ENCODE measurements at places on chromosomes 16 and 17. TPM values are rescaled to one million over a fixed set of nuclear protein-coding genes. Genes with fewer than 3 reads are reported as not detected.

The CTF1 gene
- total RNA-seq, result 2.0 TPM

The FZD2 gene
- not detected for total RNA-seq

DNA sequence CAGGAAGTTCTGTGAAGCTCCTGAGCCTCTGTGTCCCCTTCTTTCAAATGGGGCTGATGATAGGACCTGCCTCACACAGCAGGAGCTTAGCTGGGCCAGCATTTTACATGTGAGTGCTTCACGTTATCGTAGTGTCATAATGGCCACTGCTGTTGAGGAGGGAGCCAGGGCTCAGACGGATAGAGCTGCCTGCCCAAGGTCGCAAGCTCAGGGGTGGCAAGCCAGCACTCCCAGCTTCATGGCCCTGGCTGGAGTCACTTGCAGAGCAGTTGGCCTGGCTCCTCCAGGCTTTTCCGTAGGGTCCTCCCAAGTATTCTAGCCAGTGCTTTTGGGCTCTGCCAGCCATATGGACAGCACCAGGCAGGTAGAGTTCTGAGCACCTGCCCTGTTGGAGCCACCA lies 115.1 kb downstream of the SOCS1 start:
- H3K4me3 ChIP-seq, result no peak overlapping the region
- no peak overlapping the region for H3K27ac ChIP-seq
- H3K27me3 ChIP-seq, result no peaks in the 10 kb centered on the region
- no peaks in the 10 kb centered on the region for H3K4me1 ChIP-seq

GRCh38 chr16:8998108-8998507 lies 34.4 kb upstream of the USP7 start:
- H3K36me3 ChIP-seq, result no peaks in the 10 kb centered on the region
- no peak overlapping the region for H3K4me3 ChIP-seq
- H3K4me1 ChIP-seq, result no peaks in the 10 kb centered on the region
- no peaks in the 10 kb centered on the region for H3K27me3 ChIP-seq
- H3K27ac ChIP-seq, result no peak overlapping the region

- H3K27ac ChIP-seq, result no peak overlapping the region
- peaks cover 80% of the 10 kb centered on the region for H3K4me1 ChIP-seq
- DNase-seq, result no peak
- H3K36me3 ChIP-seq, result no peaks in the 10 kb centered on the region
These were observed 1.7 kb upstream of the CBX4 start for GRCh38 chr17:79840989-79841286.

GRCh38 chr16:23670137-23670776 lies 8.4 kb upstream of the PLK1 start:
- H3K4me3 ChIP-seq, result no peak overlapping the region
- no peaks in the 10 kb centered on the region for H3K4me1 ChIP-seq
- H3K27me3 ChIP-seq, result no peaks in the 10 kb centered on the region
- no peaks in the 10 kb centered on the region for H3K36me3 ChIP-seq
- H3K27ac ChIP-seq, result no peak overlapping the region
- DNase-seq, result no peak

- H3K4me1 ChIP-seq, result peaks cover 61% of the 10 kb centered on the region
- H3K36me3 ChIP-seq, result peaks cover 24% of the 10 kb centered on the region
- no peak overlapping the region for H3K27ac ChIP-seq
These were observed 6.4 kb downstream of the NFE2L1 start for GRCh38 chr17:48054238-48055185.

Measured in body of pancreas (tissue), 4 donors.